Dermis blood vessel endothelial cell (primary cell): ENCODE measurements at places on chromosomes 5 and 9.

GRCh38 chr5:82513738-82514137, 235.6 kb upstream of the RPS23 start:
- no peak for DNase-seq

DNA sequence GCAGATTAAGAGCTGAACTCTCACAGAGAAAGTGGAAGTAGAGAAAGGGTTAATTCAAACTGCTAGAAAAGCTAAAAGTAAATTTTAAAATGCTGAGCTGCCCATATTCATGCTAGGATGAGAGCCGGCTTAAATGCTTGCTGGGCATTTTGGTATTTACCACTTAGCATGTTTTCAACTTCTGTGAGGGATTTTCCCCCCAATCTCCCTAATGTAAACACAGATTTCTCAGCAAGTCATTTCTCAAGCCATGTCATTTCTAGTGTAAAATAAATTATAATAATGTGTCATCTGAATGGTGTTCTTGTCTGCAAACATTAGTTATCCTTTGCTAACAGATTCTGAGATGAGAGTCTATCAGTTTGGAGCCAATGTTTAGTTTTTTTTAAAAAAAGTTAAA, 22.3 kb downstream of the RPS23 start:
- no peak for DNase-seq

- no peak for DNase-seq
Observed at GRCh38 chr5:57598097-57598496, 115.5 kb upstream of the ACTBL2 start.

- DNase-seq = peak; percentile 27
Observed at GRCh38 chr9:79562749-79563386, 8.9 kb upstream of the TLE4 start.

- DNase-seq = no peak
Observed at GRCh38 chr9:35993976-35994720, 36.2 kb upstream of the OR2S2 start.

GRCh38 chr9:81636255-81636599, 53.1 kb downstream of the TLE1 start:
- DNase-seq = no peak

DNA sequence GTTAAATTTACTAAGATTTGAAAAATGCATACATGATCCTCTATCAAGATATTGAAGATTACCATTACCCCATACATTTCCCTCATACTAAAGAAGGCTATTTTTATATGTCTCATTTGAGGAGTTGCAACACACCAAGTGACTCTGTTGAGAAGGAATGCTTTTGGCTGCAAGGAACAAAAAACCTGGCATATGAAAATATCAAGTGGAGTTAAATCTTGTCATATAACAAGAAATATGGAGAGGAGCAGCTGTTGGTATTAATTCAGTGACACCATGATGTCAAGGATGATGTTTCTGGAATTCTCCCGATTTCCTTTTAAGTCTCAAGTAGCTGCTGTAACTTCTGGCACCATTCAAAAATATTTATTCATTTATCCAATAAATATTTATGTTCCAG, 193.8 kb downstream of the CSNK1G3 start:
- DNase-seq = no peak

DNA sequence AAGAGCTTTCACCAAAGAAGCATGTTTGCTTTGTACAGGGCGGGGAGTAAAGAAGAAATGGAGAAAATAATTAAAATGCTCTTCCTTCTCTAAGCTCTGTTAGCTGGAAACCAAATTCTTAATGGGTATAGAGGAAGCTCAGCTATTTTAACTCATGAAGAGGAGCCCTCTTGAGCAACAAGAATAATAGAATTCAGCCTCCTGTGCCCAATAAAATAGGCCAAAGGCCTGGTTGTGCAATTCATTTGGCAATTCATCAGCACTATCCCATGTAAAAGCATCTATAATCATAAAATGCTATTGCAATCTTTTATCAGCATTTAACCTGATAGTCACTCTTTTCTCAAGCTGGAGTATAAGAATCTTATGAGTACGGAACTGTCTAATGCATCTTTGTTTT, 133.6 kb upstream of the CDH6 start:
- DNase-seq = no peak

DNA sequence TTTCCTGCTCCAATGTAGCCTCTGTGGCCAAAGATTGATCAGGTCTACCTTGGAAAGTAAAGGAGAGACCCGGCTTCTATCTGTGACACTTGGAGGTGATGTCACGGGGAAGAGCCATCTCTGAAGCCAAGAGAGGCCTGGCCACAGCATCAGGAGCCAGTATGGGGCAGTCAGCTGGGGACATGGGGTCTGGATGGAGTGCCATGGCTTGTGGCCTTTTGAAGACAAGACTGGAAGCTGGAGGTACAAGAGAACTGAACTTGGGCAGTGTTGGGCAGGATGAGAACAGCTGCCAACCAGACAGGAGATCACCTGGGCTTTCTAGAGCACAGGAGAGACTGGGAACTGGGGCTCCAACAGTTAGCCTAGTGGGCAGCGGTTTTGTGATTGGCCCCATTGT, 190.7 kb downstream of the TENT4A start:
- DNase-seq = no peak

DNA sequence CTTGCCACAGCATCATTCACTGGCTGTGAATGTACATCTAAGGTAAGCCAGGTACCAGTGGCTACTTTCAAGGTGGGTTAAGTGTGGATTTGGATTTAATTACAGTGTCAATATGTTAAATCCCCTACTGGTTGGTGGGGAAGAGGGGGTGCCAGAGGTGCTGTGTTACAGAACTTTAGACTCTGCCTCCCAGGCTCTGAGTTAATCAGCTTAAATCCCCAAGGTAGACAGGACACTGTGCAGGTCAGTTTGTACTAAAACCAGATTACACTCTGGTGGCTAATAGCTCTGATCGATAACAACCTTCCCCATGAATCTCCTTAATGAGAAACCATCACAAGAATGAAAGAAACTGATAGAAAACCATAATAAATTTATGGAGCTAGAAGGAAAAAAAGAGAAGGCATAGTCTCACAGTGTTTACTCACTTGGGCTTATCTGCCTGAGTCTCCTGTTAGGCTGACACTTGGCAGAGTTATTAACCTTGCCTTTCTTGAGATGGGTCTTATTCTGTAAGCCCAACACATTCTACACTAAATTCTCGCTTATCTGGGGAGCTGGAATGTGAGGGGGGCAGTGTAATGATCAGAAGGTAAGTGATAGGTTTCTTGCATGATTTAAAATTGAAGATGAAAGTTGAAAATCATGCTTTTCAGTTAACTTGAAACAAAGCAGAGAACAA, 106.8 kb downstream of the LMNB1 start:
- DNase-seq = no peak

DNA sequence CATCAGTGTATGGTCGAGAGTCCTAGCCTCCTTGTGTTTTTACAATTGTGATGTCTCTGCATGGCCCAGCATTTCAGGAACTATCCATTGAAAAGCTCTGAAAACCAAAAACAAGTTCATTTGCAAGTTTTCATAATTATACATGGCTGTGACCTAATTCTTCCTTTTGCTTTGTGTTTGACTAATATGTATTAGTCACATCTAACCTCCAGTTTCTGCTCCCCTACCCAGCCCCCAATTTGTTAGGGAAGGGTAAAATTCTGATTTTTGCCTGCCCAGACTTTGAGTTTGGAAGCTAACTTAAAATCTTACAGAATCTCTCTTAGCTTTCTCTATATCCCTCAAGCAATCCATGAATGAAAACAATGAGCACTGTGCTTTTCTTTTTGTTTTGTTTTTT, 128.2 kb upstream of the SEMA6A start:
- DNase-seq = no peak

GRCh38 chr9:1869843-1870242, 145.3 kb upstream of the SMARCA2 start:
- DNase-seq = peak; percentile 19

DNA sequence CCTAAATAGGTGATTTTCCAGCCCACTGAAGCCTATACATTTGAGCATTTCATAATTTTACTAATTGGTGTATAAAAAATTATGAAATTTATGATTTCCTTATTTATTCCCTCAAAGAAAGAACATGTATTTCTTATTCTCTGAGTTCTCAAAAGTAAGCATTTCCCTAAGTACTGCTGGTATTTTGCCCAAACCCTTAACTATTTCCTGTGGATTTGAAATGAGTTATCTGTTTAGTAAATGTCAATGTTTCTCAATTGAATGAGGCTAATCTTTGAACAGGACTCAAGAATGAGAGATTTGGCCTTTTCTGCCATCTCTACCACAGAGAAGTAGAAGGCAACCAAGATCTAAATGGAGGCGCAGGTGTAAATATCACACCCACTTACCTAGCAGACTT, 751.7 kb downstream of the TLE1 start:
- DNase-seq = no peak

DNA sequence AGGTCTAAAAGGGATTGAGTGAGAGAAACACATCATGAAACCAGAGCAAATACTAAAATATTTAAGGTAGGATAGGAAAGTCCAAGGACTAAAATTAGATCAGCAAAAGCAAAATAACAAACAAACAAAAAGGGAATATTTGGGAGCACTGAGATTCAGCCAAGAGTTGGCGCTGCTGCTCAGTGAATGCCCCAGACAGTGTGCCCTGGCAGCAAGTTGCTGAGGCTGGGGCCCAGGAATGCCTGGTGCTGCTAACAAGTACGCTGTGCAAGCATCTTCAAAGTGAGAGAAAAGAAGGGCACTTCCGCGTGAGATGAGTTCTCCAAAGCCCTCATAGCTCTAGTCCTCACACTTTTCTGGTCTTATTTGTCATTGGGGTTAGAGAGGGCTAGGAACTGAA, 603.3 kb downstream of the EFNA5 start:
- DNase-seq = no peak

DNA sequence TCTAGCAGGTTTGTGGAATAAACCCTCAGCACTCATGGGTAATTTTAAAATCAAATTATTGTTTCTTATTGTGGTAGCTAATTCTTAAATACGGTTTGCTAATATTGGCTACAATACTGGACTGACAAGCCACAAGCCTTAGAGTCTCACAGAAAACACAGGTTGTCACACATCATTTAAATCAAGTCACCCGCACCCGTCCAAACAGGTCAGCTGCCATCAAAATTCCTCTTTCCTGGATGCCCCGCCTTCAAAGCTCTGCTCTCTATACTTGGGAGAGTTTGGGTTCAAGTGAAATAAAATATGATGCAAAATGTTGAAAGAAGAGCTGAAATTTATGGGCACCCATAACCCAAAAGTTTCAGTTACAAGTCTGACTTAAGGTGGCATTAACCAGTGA, 12.3 kb upstream of the SUSD1 start:
- no peak for DNase-seq

GRCh38 chr9:128906741-128907140, 14.0 kb upstream of the PHYHD1 start:
- no peak for DNase-seq

DNA sequence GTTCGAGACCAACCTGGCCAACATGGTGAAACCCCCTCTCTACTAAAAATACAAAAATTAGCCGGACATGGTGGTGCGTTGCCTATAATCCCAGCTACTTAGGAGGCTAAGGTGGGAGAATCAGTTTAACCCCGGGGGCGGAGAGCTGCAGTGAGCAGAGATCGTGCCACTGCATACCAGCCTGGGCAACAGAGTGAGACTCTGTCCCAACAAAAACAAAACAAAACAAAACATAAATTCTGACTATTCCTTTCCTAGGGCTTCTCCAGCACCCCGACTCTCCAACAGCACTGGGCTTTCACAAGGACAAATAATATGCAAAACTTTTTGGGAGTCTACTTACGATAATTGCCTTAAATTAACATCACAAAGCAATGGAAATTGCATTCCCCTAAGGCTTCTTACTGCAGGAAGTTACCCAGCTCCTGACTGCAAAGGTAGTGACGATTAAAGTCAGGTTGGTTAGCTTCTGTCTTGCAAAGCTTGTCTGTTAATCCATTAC, 15.9 kb upstream of the CDKN2AIPNL start:
- no peak for DNase-seq

- no peak for DNase-seq
Observed at GRCh38 chr5:75072061-75072460, 19.7 kb upstream of the GCNT4 start.

GRCh38 chr9:69191231-69191630, 17.2 kb downstream of the TJP2 start:
- no peak for DNase-seq
